Caco-2 (cell line): ENCODE measurements at places on chromosomes 16 and 17. TPM values are rescaled to one million over a fixed set of nuclear protein-coding genes. Genes with fewer than 3 reads are reported as not detected.

DNA sequence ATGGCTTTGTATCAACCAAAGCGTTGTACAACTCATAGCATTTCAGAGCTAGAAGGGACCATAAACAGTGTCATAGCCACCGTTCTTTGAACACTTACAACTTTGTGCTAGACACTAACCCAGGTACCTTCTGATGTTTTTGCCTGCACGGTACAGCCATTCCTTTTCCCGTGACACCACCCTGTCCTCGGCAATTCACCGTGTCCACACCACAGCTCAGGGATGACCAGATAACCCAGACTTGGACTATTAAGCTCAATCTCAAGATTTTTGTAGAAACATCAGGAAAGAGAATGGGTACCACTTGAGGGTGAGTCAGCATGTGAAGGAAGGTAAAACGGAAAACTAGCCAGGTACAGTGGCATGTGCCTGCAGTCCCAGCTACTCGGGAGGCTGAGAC lies 9.8 kb upstream of the CBFB start:
- H3K4me1 ChIP-seq = peaks cover 22% of the 10 kb centered on the region
- H3K27me3 ChIP-seq = no peaks in the 10 kb centered on the region
- peak; percentile 1 for DNase-seq
- no peak overlapping the region for H3K4me3 ChIP-seq

DNA sequence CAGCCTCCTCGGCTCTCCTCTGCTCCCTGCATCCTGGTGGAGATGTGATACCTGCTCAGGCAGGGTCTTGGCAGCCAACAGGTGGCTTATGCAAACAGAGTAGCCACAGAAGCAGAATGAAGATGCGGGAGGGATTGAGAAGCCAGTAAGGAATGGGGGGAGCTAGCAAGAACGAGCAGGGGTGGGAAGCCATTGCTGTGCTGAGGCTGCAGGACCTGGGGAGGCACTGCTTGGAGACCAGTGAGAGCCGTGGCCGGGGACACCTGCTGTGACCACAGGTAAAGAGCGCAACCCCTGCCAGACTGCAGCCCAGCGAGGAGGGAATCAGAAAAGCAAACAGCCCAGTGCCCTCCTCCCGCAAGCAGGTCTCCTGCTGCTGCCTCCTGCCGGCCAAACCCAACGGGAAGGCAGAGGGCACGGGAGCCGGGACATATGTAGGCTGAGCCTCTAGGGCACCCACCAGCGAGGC lies 14.7 kb downstream of the AIPL1 start:
- H3K27me3 ChIP-seq = no peaks in the 10 kb centered on the region
- H3K36me3 ChIP-seq = no peaks in the 10 kb centered on the region
- DNase-seq = no peak
- H3K4me1 ChIP-seq = no peaks in the 10 kb centered on the region
- no peak overlapping the region for H3K27ac ChIP-seq

GRCh38 chr16:9124908-9125584 lies 33.6 kb downstream of the HAPSTR1 start:
- H3K36me3 ChIP-seq = no peaks in the 10 kb centered on the region; the same call in 1 of the 2 replicates
- no peaks in the 10 kb centered on the region for H3K27me3 ChIP-seq
- H3K4me1 ChIP-seq = no peaks in the 10 kb centered on the region; the same call in 1 of the 2 replicates

GRCh38 chr17:247767-248166 lies 66.3 kb upstream of the DOC2B start:
- H3K27me3 ChIP-seq = no peaks in the 10 kb centered on the region
- DNase-seq = peak; percentile 28
- H3K27ac ChIP-seq = no peak overlapping the region
- no peak overlapping the region for H3K4me3 ChIP-seq
- H3K4me1 ChIP-seq = no peaks in the 10 kb centered on the region

DNA sequence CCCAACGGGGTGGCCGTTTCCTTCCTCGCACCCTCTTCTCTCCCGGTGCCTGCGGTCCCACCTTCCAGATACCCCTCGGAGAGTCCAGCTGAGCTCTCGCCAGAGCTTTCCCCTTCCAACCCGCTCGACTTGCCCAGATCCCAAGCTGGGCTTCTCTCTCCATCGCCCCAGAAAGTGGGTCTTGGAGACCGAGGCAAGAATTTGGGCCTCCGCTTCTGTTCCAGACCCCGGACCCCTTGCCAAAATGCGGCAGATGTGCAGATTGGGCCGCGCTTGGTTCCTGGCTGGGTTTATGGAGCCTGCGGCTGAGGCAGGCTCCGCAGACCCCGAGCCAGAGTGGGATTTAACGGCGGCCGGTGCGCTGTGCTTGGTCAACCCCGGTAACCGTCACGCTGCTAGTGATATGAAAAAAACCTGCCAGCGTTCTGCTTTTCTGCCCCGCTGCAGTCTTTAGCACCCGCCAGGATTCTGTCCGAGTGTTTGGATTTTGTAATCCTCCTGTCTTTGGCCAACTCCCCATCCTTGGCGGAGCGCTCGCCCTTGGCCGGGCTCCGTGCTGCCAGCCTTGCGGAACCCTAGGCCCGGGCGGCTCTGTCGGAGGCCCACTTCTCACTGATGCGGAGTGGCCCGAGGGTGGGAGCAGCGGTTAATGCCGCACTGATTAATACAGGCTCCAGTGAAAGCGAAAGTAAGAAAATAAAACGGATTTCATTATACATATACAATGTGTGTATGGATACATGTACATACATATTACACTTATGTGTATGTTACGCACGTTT lies 754 bp upstream of the SLFN11 start:
- H3K4me3 ChIP-seq = peak overlapping the region; percentile 23
- H3K27ac ChIP-seq = no peak overlapping the region
- H3K4me1 ChIP-seq = 0 out of 2 replicates have a peak, but pooled peaks cover 8% of the 10 kb centered on the region
- peaks cover 3% of the 10 kb centered on the region; the same call in 1 of the 2 replicates for H3K27me3 ChIP-seq

GRCh38 chr16:67917852-67918236 lies 13.8 kb downstream of the CTRL start:
- H3K27me3 ChIP-seq = no peaks in the 10 kb centered on the region
- peaks cover 4% of the 10 kb centered on the region for H3K36me3 ChIP-seq
- DNase-seq = no peak
- no peak overlapping the region for H3K4me3 ChIP-seq
- no peak overlapping the region for H3K27ac ChIP-seq
- no peaks in the 10 kb centered on the region for H3K4me1 ChIP-seq

DNA sequence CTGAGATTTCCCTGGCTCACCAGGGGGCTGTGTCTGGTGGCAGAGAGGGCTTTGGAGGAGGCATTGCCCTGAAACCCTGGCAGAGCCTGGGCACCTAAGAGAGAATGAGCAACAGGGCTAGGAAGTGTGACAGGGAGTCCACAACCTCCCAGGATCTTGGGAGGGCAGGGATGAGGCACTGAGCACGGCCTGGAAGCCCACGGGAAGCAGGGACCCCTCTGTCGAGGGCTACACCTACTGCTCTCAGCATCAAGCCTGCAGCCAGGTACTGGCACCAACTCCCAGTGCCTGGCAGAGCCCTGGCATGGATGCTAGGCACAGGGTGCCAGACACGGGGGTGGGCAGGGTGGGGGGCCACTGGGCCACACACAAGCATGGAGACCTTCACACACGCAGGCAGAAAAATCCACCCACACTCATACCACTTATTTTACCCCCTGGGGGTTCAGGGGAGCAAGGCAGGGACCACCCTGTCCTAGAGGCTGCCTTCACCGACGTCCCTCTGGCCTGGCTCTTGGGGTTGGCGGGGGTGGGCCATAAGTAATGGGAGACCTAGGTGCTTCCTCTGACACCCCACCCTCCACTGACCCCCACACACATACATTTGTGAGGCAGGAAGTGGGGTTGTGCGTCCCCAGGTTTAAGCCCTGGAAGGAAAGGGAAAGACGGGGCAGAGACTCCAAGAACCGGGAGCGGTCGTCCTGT lies 970 bp upstream of the HSD11B2 start:
- H3K36me3 ChIP-seq = no peaks in the 10 kb centered on the region
- H3K4me1 ChIP-seq = peaks cover 19% of the 10 kb centered on the region
- peak overlapping the region; percentile 89 for H3K27ac ChIP-seq
- no peaks in the 10 kb centered on the region for H3K27me3 ChIP-seq

- no peak overlapping the region for H3K27ac ChIP-seq
- no peak for DNase-seq
- H3K36me3 ChIP-seq = no peaks in the 10 kb centered on the region
- H3K27me3 ChIP-seq = no peaks in the 10 kb centered on the region
- no peaks in the 10 kb centered on the region for H3K4me1 ChIP-seq
Measured at GRCh38 chr17:22469941-22470340, 777.6 kb downstream of the KCNJ18 start.

DNA sequence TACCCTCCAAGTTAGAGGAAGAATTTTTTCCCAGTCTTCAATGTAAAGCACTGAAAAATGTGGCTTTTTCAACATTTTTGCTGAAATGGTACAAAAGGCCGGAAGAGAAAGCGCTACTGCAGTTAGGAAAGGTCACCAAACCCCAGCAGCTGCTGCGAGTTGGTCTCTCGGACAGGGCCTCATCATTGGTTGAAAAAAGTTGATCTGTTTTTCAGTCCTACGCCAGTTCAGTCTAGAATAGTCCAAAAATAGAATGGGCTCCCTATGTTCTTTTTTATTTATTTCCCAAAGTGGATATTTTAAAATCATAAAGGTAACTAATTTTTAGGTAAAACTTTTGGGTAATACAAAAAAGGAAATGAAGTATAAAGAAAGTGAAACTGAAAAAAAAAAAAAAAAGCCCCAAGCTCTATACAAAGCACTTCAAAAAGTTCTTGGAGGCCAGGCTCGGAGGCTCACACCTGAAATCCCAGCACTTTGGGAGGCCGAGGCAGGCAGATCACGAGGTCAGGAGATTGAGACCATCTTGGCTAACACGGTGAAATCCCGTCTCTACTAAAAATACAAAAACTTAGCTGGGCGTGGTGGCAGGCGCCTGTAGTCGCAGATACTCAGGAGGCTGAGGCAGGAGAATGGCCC lies 17.4 kb downstream of the ADAP2 start:
- no peaks in the 10 kb centered on the region for H3K36me3 ChIP-seq
- no peaks in the 10 kb centered on the region for H3K27me3 ChIP-seq
- peaks cover 9% of the 10 kb centered on the region; the same call in 1 of the 2 replicates for H3K4me1 ChIP-seq
- no peak overlapping the region for H3K4me3 ChIP-seq
- no peak for DNase-seq

GRCh38 chr17:289409-289808 lies 63.2 kb downstream of the RPH3AL start:
- no peak overlapping the region for H3K27ac ChIP-seq
- no peaks in the 10 kb centered on the region for H3K36me3 ChIP-seq
- H3K4me1 ChIP-seq = no peaks in the 10 kb centered on the region
- H3K27me3 ChIP-seq = no peaks in the 10 kb centered on the region
- no peak overlapping the region for H3K4me3 ChIP-seq

DNA sequence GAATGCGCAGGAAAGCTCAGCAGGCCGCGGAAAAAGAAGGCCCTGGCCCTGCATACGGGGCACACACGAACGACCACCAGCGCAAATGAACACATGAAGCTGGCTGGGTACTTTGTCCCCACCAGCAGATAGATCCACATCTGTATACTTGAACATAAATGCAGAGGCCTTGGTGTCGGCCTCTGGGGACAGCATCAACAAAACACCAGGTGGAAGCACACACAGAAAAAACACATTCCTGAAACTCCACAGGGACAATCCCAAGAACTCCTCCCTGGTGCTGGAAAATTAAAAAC lies 606 bp upstream of the ZBTB4 start:
- H3K27me3 ChIP-seq = no peaks in the 10 kb centered on the region
- peak overlapping the region; percentile 69 for H3K4me3 ChIP-seq
- H3K27ac ChIP-seq = peak overlapping the region; percentile 96
- H3K4me1 ChIP-seq = peaks cover 23% of the 10 kb centered on the region
- no peak for DNase-seq
- no peaks in the 10 kb centered on the region for H3K36me3 ChIP-seq

DNA sequence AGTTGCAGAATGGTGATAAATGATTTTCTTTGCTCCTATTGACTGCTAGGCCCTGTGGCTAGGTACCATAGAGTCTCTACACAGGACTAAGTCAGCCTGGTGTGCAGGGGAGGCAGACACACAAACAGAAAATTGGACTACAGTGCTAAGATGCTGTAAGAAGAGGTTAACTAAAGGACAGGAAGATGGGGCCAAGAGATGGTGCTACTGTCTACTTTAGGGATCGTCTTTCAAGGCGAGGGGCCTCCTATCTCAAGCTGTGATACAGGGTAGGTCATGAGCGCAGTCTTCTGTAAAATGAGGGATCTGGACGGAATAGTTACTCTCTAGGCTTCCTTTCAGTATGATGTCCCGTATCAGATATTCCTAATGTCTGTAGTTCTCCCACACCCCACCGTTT lies 817 bp downstream of the NME1 start:
- no peaks in the 10 kb centered on the region for H3K27me3 ChIP-seq
- no peaks in the 10 kb centered on the region; the same call in 1 of the 2 replicates for H3K36me3 ChIP-seq
- peaks cover 9% of the 10 kb centered on the region for H3K4me1 ChIP-seq
- H3K27ac ChIP-seq = no peak overlapping the region

- H3K4me3 ChIP-seq = no peak overlapping the region
- H3K27ac ChIP-seq = no peak overlapping the region
- H3K4me1 ChIP-seq = 0 out of 2 replicates have a peak, but pooled peaks cover 5% of the 10 kb centered on the region
- H3K36me3 ChIP-seq = no peaks in the 10 kb centered on the region
Measured at GRCh38 chr17:55527540-55528118, 16.4 kb upstream of the SMIM36 start.

DNA sequence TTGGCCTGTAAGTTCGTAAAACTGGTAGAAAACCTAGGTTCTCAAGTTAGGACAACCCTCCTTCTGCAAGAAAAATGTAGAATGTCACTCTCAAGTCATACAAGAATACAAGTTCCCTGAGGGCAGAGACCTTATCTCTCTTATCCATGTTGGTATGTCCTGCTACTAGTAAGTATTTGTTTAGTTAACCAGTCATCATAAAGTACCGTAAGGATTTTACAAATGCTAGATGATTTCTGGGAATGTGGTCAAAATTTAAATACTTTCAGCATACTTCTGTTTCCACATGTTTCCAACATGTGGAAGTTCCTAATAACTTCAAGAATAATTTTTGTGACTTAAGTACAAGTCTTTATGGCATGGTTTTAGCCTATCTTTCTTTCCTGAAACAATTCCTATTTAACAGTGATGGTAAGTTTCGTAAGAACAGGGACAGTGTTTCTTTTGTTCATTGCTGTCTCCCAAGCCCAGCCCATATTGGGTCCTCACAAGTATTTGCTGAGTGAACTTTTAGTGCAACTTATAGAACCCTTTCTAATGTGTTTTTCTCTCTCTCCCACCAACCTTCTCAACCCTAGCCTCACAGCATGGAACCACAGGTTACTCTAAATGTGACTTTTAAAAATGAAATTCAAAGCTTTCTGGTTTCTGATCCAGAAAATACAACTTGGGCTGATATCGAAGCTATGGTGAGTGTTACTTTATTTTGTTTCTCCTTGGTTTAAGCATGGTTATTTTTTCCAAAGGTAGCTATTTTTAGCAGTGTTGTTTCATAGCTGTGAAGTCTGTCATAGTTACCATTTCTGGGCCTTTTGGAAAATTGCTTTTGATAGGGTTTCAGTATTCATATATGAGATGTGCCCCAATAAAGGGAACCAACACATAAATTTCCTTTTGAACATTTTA lies 4.5 kb downstream of the NBR1 start:
- H3K4me1 ChIP-seq = peaks cover 35% of the 10 kb centered on the region
- H3K4me3 ChIP-seq = no peak overlapping the region

The OR4D1 gene
- total RNA-seq = not detected in 2 replicates

The CDIP1 gene
- total RNA-seq = 45.0 and 51.7 TPM in 2 replicates

The LITAFD gene
- not detected in 2 replicates for total RNA-seq

The ACSM5 gene
- total RNA-seq = not detected in 2 replicates

The SLC52A1 gene
- total RNA-seq = not detected in 2 replicates

The LUC7L3 gene
- total RNA-seq = 284 and 287 TPM in 2 replicates

The IKZF3 gene
- total RNA-seq = 2.4 and 2.8 TPM in 2 replicates

The ZNF423 gene
- total RNA-seq = 0.07 and 0.20 TPM in 2 replicates
